ENCODE measurements at places on chromosomes 2 and 18.

DNA sequence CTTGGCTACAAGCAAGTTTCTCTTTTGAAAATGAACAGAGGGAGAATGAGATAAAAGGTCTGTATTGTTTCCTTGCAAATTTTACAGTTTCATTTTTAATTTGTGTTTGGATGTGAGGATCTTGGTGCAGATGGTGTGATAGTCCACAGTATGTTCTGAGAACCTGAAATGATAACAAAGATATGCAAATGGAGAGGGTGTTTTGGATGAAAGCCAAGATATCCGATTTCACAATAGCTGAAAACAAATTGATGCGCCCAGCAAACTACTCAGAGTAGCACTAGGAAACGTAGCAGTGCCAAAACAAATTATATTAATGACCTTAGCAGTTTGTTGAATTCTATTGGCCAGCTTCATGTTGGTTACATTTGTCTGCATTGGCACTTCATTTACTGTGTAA lies 683.5 kb downstream of the TMEM182 start:
- DNase-seq, result no peak

- peak; percentile 37 for DNase-seq
Measured at GRCh38 chr2:207867056-207867455, 97.3 kb upstream of the FZD5 start.

- DNase-seq, result no peak
Measured at GRCh38 chr2:216970359-216970915, 110.6 kb upstream of the TNP1 start.

- DNase-seq, result peak; percentile 36
Measured at GRCh38 chr2:40450066-40450795, 1.7 kb downstream of the SLC8A1 start.

GRCh38 chr2:191394043-191394442 lies 148.8 kb downstream of the MYO1B start:
- no peak for DNase-seq

DNA sequence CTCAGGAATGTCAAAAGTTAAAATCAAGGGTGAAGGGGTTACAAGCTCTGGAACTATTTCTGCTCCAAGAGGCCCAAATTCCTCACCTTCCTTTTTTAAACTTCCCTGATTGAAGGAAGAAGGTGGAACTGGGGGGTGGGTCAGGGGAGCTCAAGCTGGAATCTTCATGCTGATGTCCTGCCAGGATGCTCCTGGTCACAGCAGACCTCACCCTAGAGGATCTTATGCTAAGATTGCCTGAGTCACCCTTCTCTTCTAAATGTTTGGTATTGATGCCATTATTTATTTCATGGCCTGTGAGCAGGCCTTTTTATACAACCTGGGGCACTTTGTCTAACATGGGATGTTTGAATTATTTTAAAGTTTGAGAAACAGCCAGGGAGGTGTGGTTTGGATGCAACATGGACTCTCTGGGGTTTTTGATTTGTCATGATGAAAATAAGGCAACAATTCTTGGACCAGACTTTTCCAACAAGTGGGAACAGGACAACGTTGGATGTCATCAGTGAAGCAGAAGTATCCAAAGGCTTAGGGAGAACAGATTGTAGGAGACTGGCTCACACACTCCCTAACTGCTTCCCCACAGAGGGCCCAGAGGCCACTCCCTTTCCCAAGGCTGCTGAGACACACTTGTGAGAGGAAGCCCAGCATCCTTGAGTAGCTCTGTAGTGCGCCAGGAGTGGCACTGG lies 420.2 kb upstream of the MEX3C start:
- no peak for DNase-seq
